CD4-positive, alpha-beta memory T cell (primary cell): ENCODE measurements at places on chromosomes 6 and 20.

DNA sequence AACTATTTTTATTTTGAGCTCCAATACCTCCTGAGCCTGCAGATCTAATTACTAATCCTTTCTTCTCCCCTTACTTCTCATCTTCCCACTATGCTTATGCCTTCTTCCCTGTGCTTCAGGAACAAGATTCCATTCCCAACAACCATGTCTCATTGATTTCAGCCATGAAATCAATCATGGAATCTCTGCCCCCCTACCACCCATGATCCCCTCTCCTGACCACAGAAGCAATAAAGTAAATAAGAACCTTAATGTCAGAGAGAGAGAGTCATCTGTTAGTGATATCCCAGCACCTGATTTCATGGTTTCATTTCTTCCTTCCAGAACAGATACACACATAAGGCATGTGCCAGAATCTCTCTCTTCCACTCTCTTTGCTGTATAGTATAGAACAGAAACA, 339.7 kb upstream of the KCNQ5 start:
- H3K4me3 ChIP-seq: no peak overlapping the region
- H3K36me3 ChIP-seq: no peaks in the 10 kb centered on the region
- no peaks in the 10 kb centered on the region for H3K4me1 ChIP-seq
- no peak overlapping the region for H3K27ac ChIP-seq

GRCh38 chr6:4903751-4904370, 100.0 kb downstream of the RPP40 start:
- DNase-seq: no peak
- H3K27ac ChIP-seq: no peak overlapping the region
- no peaks in the 10 kb centered on the region for H3K36me3 ChIP-seq
- H3K4me3 ChIP-seq: no peak overlapping the region
- peaks cover 12% of the 10 kb centered on the region for H3K4me1 ChIP-seq

- no peaks in the 10 kb centered on the region for H3K4me1 ChIP-seq
- H3K36me3 ChIP-seq: no peaks in the 10 kb centered on the region
- no peaks in the 10 kb centered on the region for H3K27me3 ChIP-seq
- no peak for DNase-seq
- H3K27ac ChIP-seq: no peak overlapping the region
Measured at GRCh38 chr6:131112249-131112648, 23.0 kb upstream of the AKAP7 start.

GRCh38 chr6:1713016-1713600, 103.4 kb downstream of the FOXC1 start:
- DNase-seq: no peak
- H3K27ac ChIP-seq: no peak overlapping the region
- H3K27me3 ChIP-seq: no peaks in the 10 kb centered on the region
- H3K36me3 ChIP-seq: no peaks in the 10 kb centered on the region
- H3K4me3 ChIP-seq: no peak overlapping the region

GRCh38 chr20:58018590-58018989, 209.9 kb downstream of the ANKRD60 start:
- no peaks in the 10 kb centered on the region for H3K27me3 ChIP-seq
- no peaks in the 10 kb centered on the region for H3K36me3 ChIP-seq
- H3K27ac ChIP-seq: no peak overlapping the region
- no peak overlapping the region for H3K4me3 ChIP-seq

- peaks cover 6% of the 10 kb centered on the region for H3K27me3 ChIP-seq
- H3K4me3 ChIP-seq: no peak overlapping the region
- DNase-seq: no peak
- H3K4me1 ChIP-seq: no peaks in the 10 kb centered on the region
- no peaks in the 10 kb centered on the region for H3K36me3 ChIP-seq
Measured at GRCh38 chr20:62592506-62593177, 49.7 kb upstream of the SLCO4A1 start.

GRCh38 chr6:93293460-93293859, 125.9 kb downstream of the EPHA7 start:
- H3K4me3 ChIP-seq: no peak overlapping the region
- H3K4me1 ChIP-seq: no peaks in the 10 kb centered on the region
- H3K27me3 ChIP-seq: no peaks in the 10 kb centered on the region
- no peak for DNase-seq
- H3K27ac ChIP-seq: no peak overlapping the region

DNA sequence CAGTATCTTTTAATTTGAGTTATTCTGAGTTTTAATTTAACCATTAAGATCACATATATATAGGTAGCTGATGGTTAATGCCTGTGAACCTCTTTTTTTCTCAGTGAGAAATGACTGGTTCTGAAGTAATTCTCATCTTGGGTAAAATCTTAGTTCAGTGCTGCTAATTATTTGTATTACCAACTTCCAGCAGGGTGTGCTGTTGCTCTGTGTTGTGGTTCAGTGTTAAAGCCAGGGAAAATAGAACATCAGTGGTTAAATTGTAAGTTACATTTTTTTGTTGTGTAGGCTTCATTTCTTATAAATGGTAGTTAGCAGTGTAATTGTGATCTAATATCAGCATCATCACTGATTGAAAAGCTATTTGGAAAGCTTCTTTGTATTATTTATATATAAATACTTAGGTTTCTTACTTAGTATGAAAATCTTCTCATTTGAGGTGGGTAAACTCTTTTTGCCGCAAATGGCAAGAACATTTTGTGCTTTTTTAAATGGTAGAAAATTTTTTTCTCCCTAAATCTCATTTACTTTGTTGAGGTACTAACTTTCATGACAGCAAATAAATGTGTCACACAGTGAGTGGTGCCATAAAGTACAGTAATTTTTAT, 43.7 kb downstream of the CDC5L start:
- H3K27ac ChIP-seq: no peak overlapping the region
- H3K4me1 ChIP-seq: no peaks in the 10 kb centered on the region
- DNase-seq: peak; percentile 44
- H3K27me3 ChIP-seq: no peaks in the 10 kb centered on the region
